HepG2 (cell line): ENCODE measurements at places on chromosomes 1 and 21.

DNA sequence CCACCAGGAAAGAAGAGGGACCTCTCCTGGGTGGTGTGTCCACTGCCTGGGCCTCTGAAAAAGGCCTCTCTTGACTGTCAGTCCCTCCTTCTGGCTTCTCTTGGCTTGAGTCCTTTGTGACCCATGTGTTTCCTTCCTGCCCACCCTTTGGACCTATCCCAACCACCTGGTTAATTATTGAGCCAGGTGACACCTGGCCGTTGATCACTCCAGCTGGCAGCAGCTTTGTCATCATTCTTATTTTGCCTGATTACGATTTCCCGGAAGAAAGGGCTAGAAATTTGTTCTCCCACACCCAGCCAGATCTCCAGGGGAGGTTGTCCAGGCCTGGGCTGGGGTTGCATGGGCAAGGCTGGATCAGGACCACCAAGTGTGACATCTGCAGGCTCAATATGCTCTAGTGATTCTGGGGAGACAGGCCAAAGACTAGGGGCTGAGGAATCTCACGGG lies 24.8 kb downstream of the CSF1 start:
- no peaks in the 10 kb centered on the region for H3K27me3 ChIP-seq
- H3K4me3 ChIP-seq = peak overlapping the region; percentile 9; the same call in 1 of the 2 replicates
- peak overlapping the region; percentile 76 for H3K27ac ChIP-seq
- peak; percentile 71 for DNase-seq
- H3K36me3 ChIP-seq = no peaks in the 10 kb centered on the region
- peaks cover 64% of the 10 kb centered on the region for H3K4me1 ChIP-seq

GRCh38 chr1:207444514-207445217 lies 9.5 kb upstream of the CR2 start:
- H3K27me3 ChIP-seq = no peaks in the 10 kb centered on the region; the same call in 1 of the 2 replicates
- H3K4me3 ChIP-seq = no peak overlapping the region
- H3K27ac ChIP-seq = no peak overlapping the region
- DNase-seq = no peak
- H3K4me1 ChIP-seq = no peaks in the 10 kb centered on the region
- no peaks in the 10 kb centered on the region for H3K36me3 ChIP-seq

DNA sequence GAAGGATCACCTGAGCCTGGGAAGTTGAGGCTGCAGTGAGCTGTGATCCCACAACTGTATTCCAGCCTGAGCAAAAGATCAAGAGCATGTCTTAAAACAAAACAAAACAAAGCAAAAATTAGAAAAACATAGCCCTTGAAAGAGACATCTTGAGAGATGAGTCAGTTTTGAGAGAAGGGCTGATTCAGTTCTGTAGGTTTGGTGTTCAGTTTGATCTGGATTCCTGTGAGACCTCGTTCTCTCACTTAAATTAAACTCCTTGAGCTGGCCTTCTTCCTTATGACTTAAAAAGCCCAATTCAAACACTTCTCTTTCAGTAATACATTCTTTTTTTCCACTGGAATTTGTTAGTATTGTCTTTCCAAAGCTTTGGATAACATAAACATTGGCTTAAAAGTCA lies 164.2 kb downstream of the NRIP1 start:
- no peaks in the 10 kb centered on the region for H3K27me3 ChIP-seq
- H3K36me3 ChIP-seq = no peaks in the 10 kb centered on the region
- DNase-seq = no peak
- H3K4me1 ChIP-seq = no peaks in the 10 kb centered on the region

GRCh38 chr21:27622631-27623030 lies 655.7 kb upstream of the ADAMTS5 start:
- H3K4me1 ChIP-seq = no peaks in the 10 kb centered on the region
- no peaks in the 10 kb centered on the region for H3K36me3 ChIP-seq
- no peaks in the 10 kb centered on the region for H3K27me3 ChIP-seq
- H3K27ac ChIP-seq = no peak overlapping the region

- no peak for DNase-seq
- H3K27me3 ChIP-seq = no peaks in the 10 kb centered on the region
- H3K4me1 ChIP-seq = no peaks in the 10 kb centered on the region
Observed at GRCh38 chr1:209405183-209405814, 178.2 kb upstream of the CAMK1G start.

DNA sequence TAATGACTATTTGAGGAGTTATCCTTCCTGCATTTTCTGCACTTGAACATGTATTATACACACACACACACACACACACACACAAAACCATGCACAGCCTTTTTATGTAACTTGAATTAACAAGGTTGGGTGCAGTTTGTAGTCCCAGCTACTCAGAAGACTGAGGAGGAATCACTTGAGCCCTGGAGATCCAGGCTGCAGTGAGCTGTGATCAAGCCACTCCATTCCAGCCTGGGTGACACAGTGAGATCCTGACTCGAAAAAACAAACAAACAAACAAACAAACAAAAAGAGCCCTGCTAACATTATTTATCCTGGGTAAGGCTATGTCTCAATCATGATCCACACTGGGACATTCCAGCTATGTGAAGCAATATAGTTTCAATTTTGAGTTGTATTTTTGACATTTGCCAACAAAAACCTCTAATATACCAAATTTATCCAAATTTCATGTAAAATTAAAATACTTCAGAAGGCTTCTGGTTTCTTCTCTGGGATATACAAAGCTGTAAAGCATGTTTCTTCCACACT lies 156.8 kb downstream of the NTPCR start:
- H3K27me3 ChIP-seq = no peaks in the 10 kb centered on the region
- DNase-seq = no peak
- H3K27ac ChIP-seq = no peak overlapping the region
- no peak overlapping the region for H3K4me3 ChIP-seq
- H3K36me3 ChIP-seq = no peaks in the 10 kb centered on the region

GRCh38 chr21:23534850-23535249 lies 2072.4 kb downstream of the MRPL39 start:
- no peak for DNase-seq
- no peak overlapping the region for H3K4me3 ChIP-seq
- H3K27ac ChIP-seq = no peak overlapping the region
- no peaks in the 10 kb centered on the region for H3K4me1 ChIP-seq
- H3K27me3 ChIP-seq = no peaks in the 10 kb centered on the region

DNA sequence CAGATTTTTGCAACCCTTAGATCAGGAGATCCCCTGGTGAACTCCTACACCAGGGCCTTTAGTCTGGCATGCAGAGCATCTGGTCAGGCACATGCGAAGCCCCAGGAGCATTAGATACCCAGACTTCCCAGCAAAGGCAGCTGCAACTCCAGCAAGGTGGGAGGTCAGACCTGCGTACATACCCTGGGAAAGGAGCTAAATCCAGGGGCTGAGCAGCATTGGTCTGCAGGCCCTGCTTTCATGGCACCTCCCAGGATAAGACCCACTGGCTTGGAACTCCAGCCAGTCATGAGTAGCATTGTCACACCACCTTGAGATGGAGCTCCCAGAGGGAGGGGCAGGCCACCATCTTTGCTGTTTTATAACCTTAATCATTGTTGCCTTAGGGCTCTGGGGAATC lies 92.3 kb downstream of the KCNT2 start:
- no peak for DNase-seq
- H3K4me1 ChIP-seq = no peaks in the 10 kb centered on the region
- no peaks in the 10 kb centered on the region for H3K36me3 ChIP-seq
- H3K27ac ChIP-seq = no peak overlapping the region
- no peak overlapping the region for H3K4me3 ChIP-seq
- H3K27me3 ChIP-seq = no peaks in the 10 kb centered on the region

- no peak for DNase-seq
- no peaks in the 10 kb centered on the region for H3K27me3 ChIP-seq
Observed at GRCh38 chr21:33390479-33390878, 12.7 kb upstream of the IFNGR2 start.

GRCh38 chr1:3516911-3517675 lies 62.6 kb downstream of the ARHGEF16 start:
- H3K4me3 ChIP-seq = no peak overlapping the region
- H3K27ac ChIP-seq = no peak overlapping the region
- peaks cover 13% of the 10 kb centered on the region; the same call in 2 of the 3 replicates for H3K27me3 ChIP-seq
- no peaks in the 10 kb centered on the region for H3K4me1 ChIP-seq
- DNase-seq = no peak
